ENCODE measurements at places on chromosomes 1 and 21.
A peak's percentile ranks its signal among the peaks of the same experiment; 100 is the strongest.

DNA sequence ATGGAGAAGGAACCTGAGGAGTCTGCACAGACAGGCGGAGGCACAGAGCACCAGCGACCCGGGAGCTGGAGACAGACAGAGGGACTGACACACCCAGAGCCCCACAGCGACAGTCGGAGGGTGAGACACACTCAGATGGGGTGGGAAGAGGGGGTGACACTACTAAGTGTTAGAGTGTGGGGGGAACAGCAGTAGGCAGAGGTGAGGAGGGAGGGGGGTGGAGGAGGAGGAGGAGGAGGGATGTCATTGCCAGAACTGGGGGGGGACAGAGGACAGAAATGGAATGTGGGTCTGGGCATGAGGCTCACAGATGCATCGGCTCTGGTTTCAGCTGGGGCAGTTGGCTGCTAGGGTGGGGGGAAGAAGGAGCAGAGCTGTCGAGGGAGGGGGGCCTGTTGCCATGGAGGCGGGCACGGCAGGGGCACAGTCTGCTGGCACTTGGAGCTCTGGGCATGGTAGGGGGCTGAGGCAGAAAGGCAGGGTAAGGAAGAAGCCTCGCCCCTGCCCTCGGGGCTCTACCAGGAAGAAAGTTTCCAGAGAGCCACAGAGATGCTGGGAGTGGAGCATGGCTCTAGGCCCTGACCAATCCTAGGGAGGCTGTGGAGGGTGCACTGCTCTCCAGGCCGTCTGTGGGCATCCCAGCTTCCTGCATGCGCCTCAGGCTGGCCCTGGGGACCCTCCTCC lies 37.3 kb downstream of the AHDC1 start:
- no peak for DNase-seq

GRCh38 chr1:244576259-244576892 lies 76.5 kb upstream of the DESI2 start:
- DNase-seq = no peak

- no peak for DNase-seq
Measured at GRCh38 chr21:37461479-37461878, 94.9 kb downstream of the DYRK1A start.

DNA sequence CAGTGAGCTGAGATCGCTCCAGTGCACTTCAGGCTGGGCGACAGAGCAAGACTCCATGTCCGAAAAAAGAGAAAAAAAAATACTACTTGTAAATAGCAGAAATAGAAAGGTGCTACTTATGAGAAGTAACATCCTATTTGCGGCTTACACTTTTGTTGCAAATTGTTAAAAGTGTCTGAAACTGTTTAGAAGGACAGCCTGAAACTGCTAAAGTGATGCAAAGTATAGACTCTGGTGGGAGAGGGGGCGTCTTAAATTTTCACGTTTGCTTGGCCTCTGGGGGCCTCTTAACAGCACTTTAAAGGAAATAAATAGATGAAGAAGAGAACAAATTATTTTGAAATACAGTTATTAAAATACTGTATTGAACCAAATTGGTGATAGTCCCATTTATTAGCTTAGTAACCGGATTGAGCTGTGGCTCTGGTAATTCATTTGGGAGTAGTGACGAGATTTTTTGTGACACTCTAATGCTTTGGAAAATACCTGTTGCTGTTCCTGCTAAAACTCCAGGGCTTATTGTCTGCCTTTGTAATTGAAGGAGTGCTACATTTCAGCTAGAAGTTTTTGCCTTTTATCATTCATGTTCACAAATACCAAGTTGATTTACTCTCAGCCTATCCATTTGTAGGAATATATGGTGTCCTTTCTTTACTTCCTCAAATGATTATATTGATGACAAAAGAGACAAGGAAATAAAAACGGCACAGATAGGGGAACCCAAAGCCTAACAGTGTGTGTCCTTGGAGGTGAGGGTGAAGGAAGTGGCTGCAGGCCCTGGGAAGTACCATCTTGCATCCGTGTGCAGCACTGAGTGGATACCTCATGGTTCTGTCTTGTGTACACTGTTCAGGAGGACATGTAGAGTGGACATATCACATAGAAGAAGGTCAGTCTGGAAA lies 6.2 kb downstream of the PKNOX1 start:
- DNase-seq = no peak

GRCh38 chr1:119987686-119988085 lies 81.8 kb downstream of the NOTCH2 start:
- no peak for DNase-seq

DNA sequence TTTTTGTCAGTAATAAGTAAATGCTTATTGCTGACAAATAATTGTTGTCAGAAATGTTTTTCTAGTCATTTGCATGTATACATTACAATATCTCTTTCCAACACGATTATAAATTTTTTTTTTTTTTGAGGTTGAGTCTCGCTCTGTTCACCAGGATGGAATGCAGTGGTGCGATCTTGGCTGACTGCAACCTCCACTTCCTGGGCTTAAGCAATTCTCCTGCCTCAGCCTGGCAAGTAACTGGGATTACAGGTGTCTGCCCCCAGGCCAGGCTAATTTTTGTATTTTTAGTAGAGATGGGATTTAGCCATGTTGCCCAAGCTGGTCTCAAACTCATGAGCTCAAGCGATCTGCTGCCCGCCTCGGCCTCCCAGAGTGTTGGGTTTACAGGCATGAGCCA lies 72.0 kb upstream of the ATF3 start:
- no peak for DNase-seq

DNA sequence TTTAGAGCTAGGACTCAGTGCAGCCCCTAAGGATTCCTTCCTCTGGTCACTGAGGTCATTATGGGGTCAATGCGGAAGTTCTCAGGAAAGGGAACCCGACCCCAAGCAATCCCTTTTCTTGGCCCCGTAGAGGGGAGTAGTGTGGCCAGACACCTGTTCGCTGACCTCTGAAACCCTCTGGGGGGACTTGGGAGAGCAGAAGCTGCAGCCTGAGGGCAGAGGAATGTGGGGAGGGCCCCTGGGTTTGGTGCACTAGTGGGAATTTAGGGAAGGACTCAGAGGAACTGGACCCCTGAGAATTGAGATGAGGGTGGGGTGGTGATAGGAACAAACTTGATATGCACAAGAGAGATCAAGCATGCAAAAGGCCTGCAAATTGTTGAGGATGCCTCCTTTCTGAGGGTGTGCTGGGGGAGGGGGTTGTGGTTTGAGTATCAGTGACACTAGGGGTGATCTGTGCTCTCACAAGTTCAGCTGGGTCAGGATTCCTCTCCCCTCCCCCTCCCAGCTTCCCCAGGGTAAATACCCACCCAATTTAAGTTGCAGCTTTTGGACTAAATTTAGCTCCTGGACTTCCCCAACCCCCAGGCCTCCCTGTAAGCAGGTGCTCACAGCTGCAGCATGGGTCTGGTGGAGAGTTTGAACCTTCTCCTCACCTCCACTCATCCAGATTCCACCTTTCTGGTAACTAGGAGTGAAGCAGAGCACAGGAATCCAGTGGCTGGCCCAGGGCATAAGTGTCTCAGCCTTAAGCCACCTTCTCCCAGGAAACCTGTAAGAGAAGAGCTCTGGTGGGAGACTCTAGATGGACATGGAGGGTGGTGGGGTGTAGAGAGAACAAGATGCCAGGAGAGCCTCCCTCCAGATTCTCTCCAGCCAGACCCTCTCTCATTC lies 13.5 kb downstream of the ADAMTSL4 start:
- no peak for DNase-seq

- no peak for DNase-seq
Measured at GRCh38 chr1:55010887-55011217, 12.1 kb downstream of the BSND start.

DNA sequence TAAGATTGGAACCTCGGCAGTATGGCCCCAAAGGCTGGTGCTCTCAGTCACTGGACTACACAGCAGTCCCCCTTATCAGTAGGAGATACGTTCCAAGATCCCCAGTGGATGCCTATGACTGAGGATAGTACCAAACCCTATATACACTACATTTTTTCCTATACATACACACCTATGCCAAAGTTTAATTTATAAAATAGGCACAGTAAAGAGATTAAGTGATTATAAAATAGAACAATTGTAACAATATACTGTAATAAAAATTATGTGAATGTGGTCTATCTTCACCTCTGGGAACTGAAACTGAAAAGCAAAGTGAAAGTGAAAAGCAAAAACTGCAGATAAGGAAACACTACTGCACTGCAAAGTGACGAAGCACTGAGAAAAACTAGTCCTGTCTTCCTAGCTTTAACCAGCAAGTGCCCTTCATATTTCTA lies 96.8 kb downstream of the INTS7 start:
- no peak for DNase-seq

DNA sequence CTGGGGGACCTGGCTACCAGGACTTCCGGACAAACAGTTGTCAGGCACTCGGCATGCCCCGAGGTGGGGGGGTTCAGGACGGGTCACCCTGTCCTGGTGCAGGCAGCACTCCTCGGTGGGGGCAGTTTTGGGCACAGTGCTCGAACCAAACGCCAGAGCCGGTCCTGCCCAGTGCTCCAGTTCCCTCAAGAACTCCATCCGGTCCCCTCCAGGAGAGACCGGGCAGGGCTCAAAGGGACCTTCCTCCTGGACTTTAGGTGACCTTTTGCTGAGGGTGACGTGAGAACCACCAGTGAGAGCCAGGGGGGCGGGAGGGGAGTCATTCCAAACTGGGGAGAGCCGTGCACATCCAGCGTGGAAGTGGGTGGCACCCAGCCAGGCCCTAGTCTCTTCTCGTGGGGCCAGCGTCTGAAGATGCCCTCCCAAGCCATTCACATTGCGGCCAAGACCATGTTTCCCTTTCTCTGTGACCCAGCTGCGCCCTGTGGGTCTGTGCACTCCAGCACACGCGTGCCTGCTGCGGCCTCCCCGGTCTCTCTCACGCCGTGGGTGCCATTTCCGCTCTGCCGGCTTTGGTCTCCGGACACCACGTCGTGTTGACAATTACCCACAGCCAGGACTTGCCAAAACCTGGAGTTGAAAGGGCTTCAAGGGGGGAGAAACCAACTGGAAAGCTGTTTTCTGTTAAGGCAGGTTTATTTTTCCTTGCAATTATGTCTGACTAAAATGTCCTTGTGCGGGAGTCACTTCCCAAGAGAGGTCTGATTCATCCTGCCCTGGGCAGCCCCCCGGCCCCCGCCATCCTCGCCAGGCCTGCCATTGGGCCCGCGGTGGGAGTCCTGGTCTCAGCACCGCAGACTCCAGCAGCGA lies 178.8 kb upstream of the ARHGEF16 start:
- DNase-seq = no peak

DNA sequence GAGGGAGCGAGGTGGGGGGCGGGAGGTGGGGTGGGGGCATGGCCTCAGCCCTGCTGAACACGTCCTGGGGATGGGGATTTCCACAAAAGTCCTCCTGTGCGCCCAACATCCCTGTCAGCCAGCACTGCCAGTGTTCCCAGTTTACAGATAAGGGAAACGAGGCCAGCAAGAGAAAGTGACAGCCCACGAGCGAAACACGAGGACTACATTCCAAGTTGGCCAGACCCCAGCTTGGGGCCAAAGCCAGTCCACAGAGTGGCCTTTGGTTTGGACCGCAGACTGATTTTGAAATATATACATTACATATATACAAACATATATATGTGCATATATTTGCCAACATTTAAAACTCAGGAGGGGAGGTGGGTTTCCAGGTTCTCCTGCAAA lies 5.0 kb downstream of the FBXO2 start:
- DNase-seq = no peak

GRCh38 chr1:235725434-235725833 lies 75.8 kb upstream of the GNG4 start:
- DNase-seq = no peak

- peak; percentile 85 for DNase-seq
Measured at GRCh38 chr1:202034683-202035462, 24.5 kb downstream of the ELF3 start.

- DNase-seq = no peak
Measured at GRCh38 chr1:115507901-115508300, 133.9 kb upstream of the VANGL1 start.

- no peak for DNase-seq
Measured at GRCh38 chr21:35818597-35818996, 241.7 kb downstream of the SETD4 start.

GRCh38 chr1:2070016-2070415 lies 19.8 kb downstream of the PRKCZ start:
- no peak for DNase-seq

DNA sequence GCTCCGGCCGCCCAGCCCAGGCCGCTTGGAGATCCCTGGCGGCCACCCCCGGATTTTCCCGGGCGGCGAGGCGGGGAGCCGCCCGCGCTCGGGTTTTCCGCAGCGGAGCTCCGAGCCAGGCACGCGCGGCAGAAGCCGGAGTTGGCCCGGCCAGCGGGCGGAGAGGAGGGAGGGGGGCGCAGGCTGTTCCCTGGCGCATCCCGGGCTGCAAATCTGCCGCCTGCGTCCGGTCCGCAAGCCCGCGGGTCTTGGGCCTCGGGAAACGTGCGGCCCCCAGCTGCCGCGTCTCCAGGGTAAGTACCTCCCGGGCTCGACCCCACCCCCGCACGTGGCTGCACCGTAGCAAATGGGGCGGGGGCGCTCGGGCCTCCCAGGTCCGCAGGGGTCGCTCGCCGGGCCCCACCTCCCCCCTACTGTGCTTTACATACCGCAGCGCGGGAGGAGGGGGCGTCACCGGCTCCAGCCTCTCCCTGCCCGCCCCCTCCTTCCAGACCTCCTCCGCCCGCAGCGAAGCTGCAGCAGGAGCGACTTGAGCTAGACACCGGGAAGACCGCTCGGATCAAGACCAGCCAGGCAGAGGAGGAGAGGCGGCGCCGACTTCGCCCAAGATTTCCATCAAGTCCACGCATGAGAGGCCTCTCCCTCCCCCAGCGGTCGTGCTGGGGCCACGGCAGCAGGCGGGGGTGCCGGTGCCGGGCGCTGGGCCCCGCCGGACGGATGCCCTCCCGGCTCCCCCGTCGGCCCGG lies 1.6 kb downstream of the TMEM200B start:
- DNase-seq = peak; percentile 38

DNA sequence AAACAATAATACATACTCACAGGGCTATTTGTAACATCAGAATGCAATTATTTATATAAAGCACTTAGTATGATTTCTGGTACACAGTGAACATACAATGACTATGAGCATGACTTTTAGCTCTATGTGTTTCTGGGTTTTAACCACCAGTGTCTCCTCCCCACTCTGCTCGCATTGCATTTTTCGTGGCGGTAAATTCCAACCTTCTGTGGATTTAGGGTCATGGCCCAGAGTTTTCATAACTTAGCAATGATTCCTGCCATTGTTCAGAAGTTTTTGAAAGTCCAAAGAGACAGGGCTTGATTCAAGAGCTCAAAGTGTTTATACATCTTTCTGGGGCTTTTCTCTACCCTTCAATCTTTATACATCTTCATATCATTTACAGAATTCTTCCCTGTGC lies 191.3 kb downstream of the BACH1 start:
- DNase-seq = no peak

DNA sequence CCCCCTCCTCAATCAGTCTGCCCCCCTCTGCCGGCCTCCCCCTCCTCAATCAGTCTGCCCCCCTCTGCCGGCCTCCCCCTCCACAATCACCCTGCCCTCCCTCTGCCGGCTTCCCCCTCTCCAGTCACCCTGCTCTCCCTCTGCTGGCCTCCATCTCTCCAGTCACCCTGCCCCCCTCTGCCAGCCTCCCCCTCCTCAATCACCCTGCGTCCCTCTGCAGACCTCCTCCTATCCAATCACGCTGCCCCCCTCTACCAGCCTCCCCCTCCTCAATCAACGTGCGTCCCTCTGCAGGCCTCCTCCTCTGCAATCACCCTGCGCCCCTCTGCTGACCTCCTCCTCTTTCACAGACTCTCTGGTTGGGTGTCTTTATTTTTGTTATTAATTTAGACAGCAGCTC lies 11.5 kb upstream of the C1orf198 start:
- DNase-seq = no peak

- no peak for DNase-seq
Measured at GRCh38 chr1:3883194-3883925, 16.7 kb downstream of the C1orf174 start.
